ENCODE measurements at places on chromosomes 13 and 19. TPM values are rescaled to one million over a fixed set of nuclear protein-coding genes. Genes with fewer than 3 reads are reported as not detected.
A peak's percentile ranks its signal among the peaks of the same experiment; 100 is the strongest.

The ANGPTL4 gene
- 0.42 TPM for total RNA-seq

The TYROBP gene
- 52.6 TPM for total RNA-seq

The NALCN gene
- 0.28 TPM for total RNA-seq

The ZNF772 gene
- 17.0 TPM for total RNA-seq

The PGLYRP2 gene
- 0.71 TPM for total RNA-seq

The INSR gene
- total RNA-seq = 6.0 TPM

The CACNG6 gene
- total RNA-seq = 0.05 TPM

The ASF1B gene
- total RNA-seq = 36.1 TPM

The KLK6 gene
- total RNA-seq = 0.24 TPM

The YJEFN3 gene
- 1.0 TPM for total RNA-seq

DNA sequence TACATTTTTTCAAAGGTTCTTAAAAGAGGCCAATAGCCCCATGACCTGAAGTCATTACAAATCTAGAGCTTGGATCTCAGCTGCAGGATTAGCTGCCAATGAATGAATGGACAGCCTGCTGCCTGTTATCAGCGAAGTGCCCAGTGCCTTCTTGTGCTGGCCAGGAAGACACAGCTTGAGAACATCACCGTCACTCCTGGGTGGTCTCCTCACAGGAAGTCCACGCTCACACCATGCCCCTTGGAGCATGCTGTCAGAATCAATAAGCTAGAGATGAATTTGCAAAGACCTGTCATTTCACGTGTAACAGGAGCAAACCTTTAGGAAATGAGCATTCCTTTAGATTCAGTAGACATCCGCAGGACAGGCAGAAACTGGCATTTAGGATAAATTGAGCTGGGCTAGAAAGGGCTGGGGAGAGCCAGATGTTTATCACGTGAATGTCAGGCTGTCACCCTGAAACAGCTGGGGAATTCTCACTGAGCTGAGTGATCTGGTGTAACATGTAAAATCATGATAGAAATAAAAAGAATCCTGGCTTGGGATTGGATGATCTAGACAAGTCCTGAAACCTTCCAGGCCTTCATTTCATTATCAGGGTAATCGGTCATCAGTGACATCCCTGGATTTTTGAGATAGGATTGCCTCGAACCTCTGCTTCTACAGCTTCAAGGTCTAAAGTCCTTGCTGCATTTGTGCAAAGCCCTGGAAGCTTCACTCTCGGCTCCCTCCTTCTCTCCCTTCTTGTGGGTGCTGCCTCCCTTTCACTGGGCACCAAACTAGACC is 49.9 kb upstream of the MEDAG start:
- no peak overlapping the region for H3K4me3 ChIP-seq
- H3K27ac ChIP-seq = no peak overlapping the region
- H3K4me1 ChIP-seq = no peaks in the 10 kb centered on the region
- DNase-seq = no peak
- no peaks in the 10 kb centered on the region for H3K36me3 ChIP-seq
- peaks cover 6% of the 10 kb centered on the region for H3K27me3 ChIP-seq

GRCh38 chr13:46202188-46202795 is 9.4 kb upstream of the LRRC63 start:
- H3K27me3 ChIP-seq = no peaks in the 10 kb centered on the region
- H3K4me3 ChIP-seq = no peak overlapping the region
- DNase-seq = no peak
- H3K27ac ChIP-seq = no peak overlapping the region

- no peak overlapping the region for H3K4me3 ChIP-seq
- no peaks in the 10 kb centered on the region for H3K36me3 ChIP-seq
- no peak for DNase-seq
- no peak overlapping the region for H3K27ac ChIP-seq
- no peaks in the 10 kb centered on the region for H3K4me1 ChIP-seq
These were observed 31.2 kb downstream of the CEBPG start for GRCh38 chr19:33404506-33405253.

DNA sequence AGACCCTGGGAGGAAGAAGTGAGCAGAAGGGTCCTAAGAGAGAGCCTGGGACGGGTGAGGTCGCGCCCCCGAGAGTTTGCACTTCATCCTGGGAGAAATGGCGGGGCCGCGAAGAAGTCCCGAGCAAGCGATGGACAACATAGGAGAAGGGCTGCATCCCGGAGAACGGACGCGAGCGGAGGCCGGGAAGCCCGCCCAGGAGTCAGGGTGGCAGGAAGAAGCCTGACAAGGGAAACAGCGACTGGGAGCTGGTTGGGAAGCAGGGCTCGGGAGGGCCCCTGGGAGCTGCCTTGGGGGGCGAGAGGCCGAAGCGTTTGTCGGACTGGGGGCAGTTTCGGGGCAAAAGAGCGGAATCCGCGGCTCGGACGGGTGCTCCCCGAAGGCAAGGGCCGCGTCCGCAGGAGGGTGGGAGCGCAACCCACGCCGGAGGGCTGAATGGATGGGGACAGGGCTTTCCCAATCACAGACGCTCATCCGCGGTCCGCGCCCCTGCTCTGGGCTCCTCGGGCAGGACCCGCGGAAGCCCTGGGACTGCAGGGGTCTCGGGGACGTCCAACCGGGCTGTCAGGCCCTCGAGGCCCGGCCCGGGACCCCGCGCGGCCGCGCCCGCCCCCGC is 469 bp downstream of the ABHD17A start:
- H3K36me3 ChIP-seq = peaks cover 12% of the 10 kb centered on the region
- DNase-seq = no peak
- peak overlapping the region; percentile 98 for H3K4me3 ChIP-seq
- no peaks in the 10 kb centered on the region for H3K27me3 ChIP-seq

DNA sequence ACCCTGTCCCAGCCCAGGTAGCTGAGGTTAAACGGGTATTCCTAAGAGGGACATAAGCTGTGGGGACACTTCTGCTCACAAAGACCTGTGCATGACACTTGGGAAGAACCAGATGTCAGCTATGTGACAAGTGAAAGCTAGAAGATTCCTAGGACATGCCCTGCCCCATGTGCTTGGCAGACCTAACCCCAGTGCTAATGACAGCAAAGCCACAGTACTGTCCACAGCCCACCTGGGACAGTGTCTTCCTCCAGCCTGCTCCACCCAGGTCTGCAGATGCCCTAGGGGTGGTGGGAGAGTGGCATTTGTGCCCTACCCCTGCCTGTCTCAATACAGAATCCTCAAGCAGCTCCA is 18.4 kb upstream of the EPHX3 start:
- H3K36me3 ChIP-seq = peaks cover 97% of the 10 kb centered on the region
- no peaks in the 10 kb centered on the region for H3K27me3 ChIP-seq
- no peak overlapping the region for H3K4me3 ChIP-seq

DNA sequence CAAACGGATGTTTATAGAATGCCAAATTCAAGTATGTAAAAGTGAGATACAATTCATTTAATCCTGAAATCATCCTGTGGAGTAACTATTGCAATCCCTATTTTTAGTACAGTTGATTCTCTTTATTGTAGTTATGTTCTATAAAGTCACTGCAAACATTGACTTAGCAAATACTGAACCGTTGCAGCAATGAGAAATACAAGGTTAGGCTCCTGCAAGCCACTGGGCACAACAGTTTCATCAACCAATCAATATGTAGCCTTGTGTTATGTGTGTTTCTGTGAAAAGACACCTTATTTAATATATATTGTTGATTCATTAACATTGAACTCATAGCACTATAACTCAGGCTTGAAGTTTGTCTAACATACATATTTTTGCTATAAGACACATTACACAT is 174.4 kb downstream of the DCT start:
- no peak overlapping the region for H3K27ac ChIP-seq
- H3K4me1 ChIP-seq = no peaks in the 10 kb centered on the region
- no peak overlapping the region for H3K4me3 ChIP-seq
- no peaks in the 10 kb centered on the region for H3K27me3 ChIP-seq

DNA sequence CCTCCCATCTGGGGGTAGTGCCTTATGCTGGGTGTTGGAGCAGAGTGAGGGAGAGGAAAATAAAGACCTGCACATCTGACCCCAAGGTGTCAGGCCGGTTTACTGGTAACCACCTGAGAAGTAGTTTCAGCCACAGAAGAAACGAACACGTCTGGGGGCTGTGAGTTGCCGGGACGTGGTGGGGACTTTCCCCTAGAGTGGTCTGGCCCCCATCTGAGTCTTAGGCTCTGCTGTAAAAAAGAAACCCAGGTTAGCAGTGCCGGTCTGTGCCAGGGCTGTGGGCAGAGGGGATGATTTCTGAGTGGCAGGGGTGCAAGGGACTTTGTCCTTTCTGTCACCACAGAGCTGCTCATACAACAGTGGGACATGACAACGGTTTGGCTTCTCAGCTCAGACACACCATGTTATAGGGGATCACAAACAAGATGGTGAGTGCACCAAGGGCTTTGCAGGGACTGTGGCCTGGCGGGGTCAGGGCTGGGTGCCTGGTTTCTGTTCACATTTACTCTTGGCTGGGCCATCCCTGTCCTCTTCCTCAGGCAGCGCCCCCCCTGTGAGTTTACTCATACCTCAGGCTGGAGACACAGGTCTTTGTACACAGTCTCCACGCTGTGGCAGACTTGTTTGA is 9.0 kb downstream of the GCDH start:
- no peaks in the 10 kb centered on the region for H3K27me3 ChIP-seq
- H3K4me3 ChIP-seq = no peak overlapping the region
- H3K4me1 ChIP-seq = no peaks in the 10 kb centered on the region
- DNase-seq = no peak
- no peak overlapping the region for H3K27ac ChIP-seq

GRCh38 chr19:50922317-50922853 is 11.2 kb upstream of the KLK4 start:
- no peak overlapping the region for H3K4me3 ChIP-seq
- no peaks in the 10 kb centered on the region for H3K36me3 ChIP-seq
- H3K4me1 ChIP-seq = no peaks in the 10 kb centered on the region
- peak; percentile 72 for DNase-seq

- no peaks in the 10 kb centered on the region for H3K4me1 ChIP-seq
- DNase-seq = peak; percentile 21
- H3K27ac ChIP-seq = no peak overlapping the region
- H3K27me3 ChIP-seq = no peaks in the 10 kb centered on the region
- H3K36me3 ChIP-seq = no peaks in the 10 kb centered on the region
These were observed 34.5 kb downstream of the SHISA2 start for GRCh38 chr13:26017196-26017921.

GRCh38 chr13:108962654-108963053 is 333.2 kb downstream of the MYO16 start:
- no peak for DNase-seq
- no peaks in the 10 kb centered on the region for H3K27me3 ChIP-seq
- no peak overlapping the region for H3K27ac ChIP-seq
- H3K36me3 ChIP-seq = no peaks in the 10 kb centered on the region

- no peak overlapping the region for H3K4me3 ChIP-seq
- H3K27ac ChIP-seq = no peak overlapping the region
- H3K27me3 ChIP-seq = no peaks in the 10 kb centered on the region
- peaks cover 5% of the 10 kb centered on the region for H3K4me1 ChIP-seq
These were observed 40.6 kb downstream of the WDFY2 start for GRCh38 chr13:51624695-51625345.

DNA sequence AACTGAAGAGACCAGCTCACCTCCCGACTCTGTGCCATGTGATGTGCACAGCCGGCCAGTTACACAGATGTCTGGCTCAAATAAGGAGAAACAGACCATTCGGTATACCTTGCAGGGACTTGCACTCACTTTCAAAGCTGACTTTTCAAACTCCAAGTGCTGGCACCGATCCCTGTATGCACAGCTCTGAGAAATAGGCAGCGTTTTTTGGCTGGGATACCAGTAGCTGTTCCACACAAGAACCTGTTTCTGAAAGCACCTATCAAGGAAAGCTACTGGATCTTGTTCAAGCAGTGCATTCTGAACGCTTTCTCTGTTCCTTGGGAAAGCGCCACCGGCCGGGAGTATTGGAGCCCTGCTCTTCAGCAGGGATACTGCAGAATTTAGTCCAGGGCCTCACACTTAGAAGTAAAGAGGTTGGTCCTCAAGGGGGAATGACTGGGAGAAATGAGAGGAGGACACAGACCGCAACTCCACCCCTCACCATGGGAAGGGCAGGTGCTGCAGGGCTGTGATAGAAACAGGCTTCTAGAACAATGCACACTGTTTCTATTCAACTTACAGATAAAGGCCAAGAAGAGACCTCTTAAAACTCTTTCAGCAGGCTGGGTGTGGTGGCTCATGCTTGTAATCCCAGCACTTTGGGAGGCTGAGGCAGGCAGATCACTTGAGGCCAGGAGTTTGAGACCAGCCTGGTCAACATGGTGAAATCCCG is 53.6 kb upstream of the PABPC3 start:
- no peak overlapping the region for H3K27ac ChIP-seq
- DNase-seq = no peak
- peaks cover 12% of the 10 kb centered on the region for H3K27me3 ChIP-seq
- no peak overlapping the region for H3K4me3 ChIP-seq
- no peaks in the 10 kb centered on the region for H3K4me1 ChIP-seq
- H3K36me3 ChIP-seq = no peaks in the 10 kb centered on the region

DNA sequence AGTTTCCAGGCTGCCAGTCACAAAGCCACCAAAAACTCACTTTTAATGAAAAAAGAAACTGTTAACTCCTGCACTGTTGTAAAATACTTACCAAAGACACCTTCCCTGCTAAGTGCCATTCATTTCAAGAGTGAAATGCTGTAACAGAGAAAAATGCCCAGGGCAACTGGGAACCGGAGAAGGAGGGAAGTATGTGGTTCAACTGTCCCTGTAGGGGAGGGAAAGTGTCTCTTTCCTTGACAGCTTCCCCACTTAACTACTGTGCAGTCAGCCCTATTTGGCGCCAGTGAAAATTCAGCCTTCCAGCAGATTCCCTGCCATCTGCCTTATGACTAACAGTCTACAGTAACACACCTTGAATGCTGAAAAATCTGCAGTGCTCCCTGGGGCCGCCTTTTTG is 789.0 kb downstream of the DIAPH3 start:
- H3K27me3 ChIP-seq = no peaks in the 10 kb centered on the region
- no peaks in the 10 kb centered on the region for H3K4me1 ChIP-seq
- no peaks in the 10 kb centered on the region for H3K36me3 ChIP-seq
- no peak for DNase-seq
- H3K27ac ChIP-seq = no peak overlapping the region
- no peak overlapping the region for H3K4me3 ChIP-seq

GRCh38 chr19:10320602-10321416 is 5.0 kb upstream of the FDX2 start:
- no peak overlapping the region for H3K27ac ChIP-seq
- no peak overlapping the region for H3K4me3 ChIP-seq
- DNase-seq = no peak
- H3K36me3 ChIP-seq = peaks cover 95% of the 10 kb centered on the region
- no peaks in the 10 kb centered on the region for H3K27me3 ChIP-seq

DNA sequence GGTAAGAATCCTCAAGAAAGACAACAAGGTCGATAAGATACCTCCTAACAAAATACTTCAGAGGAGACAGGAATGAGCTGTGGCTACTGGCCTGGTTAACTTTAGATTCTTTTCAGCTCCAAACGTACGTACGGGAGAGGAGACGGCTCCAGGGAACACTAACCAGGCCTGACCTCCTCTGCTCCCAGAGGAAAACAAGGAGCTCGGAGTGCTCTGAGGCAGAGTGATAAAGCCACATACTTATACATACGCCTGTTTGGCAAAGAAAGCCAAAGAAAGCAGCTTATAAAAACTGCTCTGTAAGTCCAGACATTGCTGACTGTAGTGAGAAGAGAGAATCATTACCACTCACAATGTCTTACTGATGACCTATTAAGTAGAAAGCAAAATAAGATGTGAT is 263.9 kb downstream of the MZT1 start:
- no peak for DNase-seq
- H3K4me3 ChIP-seq = no peak overlapping the region
- no peaks in the 10 kb centered on the region for H3K27me3 ChIP-seq
- H3K4me1 ChIP-seq = no peaks in the 10 kb centered on the region
- no peaks in the 10 kb centered on the region for H3K36me3 ChIP-seq

- no peak overlapping the region for H3K27ac ChIP-seq
- H3K4me3 ChIP-seq = no peak overlapping the region
- H3K4me1 ChIP-seq = no peaks in the 10 kb centered on the region
- DNase-seq = no peak
These were observed 6.9 kb downstream of the NPHS1 start for GRCh38 chr19:35845215-35846037.

All from thymus (tissue), 14 donors.